ENCODE measurements at places on chromosomes 3 and 15.

GRCh38 chr3:47612178-47612577 is 33.5 kb upstream of the CSPG5 start:
- DNase-seq, result no peak

GRCh38 chr15:99466701-99467337 is 99.0 kb upstream of the MEF2A start:
- no peak for DNase-seq

GRCh38 chr15:28094732-28095521 is 4.2 kb downstream of the OCA2 start:
- no peak for DNase-seq

- no peak for DNase-seq
Observed at GRCh38 chr3:36765104-36765503, 751 bp upstream of the DCLK3 start.

GRCh38 chr3:41148478-41148877 is 50.8 kb upstream of the CTNNB1 start:
- DNase-seq, result no peak

DNA sequence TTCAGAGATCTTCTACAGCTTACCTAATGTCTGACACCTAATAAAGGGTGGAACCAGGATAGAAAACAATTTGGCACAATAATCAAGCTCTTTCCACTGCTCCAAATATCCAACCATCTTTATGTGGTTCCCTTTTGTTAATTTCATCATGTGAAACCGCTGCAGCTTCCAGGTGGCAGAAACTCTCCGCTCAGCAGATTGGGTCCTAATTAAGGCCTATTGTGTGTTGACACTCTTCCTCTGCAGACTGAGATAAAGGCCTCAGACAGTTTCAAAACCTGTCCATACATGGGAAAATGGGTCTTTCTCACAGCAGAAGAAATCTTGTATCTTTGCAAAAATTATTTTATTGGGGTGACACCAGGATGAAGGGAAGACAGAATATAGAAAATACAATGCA is 1002.4 kb upstream of the SEMA6D start:
- DNase-seq, result no peak

DNA sequence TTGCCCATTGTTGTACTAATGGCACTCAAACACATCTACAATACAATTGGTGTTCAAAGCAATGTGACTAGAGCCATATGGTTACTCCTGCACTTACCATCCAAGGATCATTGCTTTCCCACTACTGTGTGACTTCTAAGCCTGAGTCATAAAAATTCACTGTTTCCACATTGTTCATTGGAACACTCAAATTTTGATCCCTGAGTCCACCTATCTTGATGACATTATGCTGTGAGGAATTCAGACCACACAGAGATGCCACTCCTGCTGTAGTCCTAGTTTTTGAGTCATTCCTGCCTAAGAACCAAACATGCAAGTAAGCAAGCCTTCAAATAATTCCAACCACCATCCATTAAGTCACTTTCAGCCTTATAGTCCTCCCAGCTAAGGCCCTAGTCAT is 176.2 kb downstream of the EFHB start:
- no peak for DNase-seq

GRCh38 chr15:47609693-47610092 is 107.6 kb upstream of the SEMA6D start:
- no peak for DNase-seq

GRCh38 chr3:14334136-14334535 is 68.3 kb upstream of the SLC6A6 start:
- no peak for DNase-seq

DNA sequence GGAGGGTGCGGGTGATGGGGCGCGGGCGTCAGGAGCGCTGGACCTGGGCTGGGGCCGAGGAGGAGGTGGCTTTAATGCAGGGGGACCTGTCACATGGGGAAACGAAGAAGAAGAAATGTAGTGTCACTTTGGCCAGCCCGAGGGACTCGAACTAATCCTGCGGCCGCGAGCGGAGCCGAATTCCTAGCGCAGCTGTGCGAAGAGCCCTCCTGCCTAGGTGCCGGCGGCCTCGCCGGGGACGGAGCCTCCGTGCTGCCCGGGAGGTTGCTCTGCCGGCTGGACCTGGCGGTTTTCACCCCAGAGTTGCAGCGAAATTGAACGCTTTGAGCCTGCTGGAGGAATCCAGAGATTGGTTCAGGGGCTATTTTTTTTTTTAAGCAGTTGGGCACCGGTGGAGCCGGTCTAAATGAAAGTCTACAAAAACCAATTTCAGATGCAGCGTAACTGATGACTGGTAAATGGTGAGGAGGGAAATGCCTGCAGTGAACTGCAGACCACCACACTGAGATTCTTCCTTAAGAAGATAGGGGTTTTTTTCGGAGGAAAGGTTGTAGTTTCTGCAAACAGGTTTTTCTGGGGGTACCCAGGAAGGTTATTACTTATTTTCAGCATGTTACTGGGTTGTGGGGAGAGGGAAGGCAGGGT is 662 bp downstream of the TMEM108 start:
- DNase-seq, result no peak

- no peak for DNase-seq
Observed at GRCh38 chr3:142152384-142152783, 3.0 kb upstream of the TFDP2 start.
